ENCODE measurements at places on chromosomes 11 and 22. TPM values are rescaled to one million over a fixed set of nuclear protein-coding genes. Genes with fewer than 3 reads are reported as not detected.

- DNase-seq: peak; percentile 59
These were observed 32.6 kb downstream of the SHANK3 start for GRCh38 chr22:50705219-50705691.

DNA sequence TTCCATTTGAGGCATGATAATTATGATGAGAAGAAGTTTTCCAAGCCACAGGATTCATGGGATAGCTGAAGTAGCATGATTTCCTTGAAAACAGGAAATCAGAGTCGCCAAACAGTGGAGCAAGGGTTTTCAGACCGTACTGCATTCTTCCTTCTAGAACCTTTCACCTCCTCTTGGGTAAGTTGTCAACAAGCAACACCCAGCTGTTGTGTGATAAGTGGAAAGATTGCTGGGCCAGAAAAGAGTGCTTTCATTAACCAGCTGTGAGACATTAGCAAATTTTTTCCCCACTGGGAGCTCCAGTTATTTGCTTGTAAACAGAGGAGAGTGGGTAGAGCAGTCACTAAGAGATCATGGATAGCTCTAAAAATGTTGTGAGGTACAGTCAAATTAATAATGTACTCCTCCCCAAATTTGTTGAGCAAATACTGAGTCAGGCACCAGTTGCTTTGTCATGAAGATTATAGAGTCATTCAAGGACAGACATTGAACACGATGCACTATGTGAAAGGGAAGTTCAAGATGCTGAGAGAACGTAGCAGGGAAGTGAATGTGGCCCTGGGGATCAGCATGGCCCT, 11.7 kb upstream of the MPEG1 start:
- DNase-seq: no peak

GRCh38 chr11:128156486-128156885, 430.9 kb downstream of the ETS1 start:
- no peak for DNase-seq

- DNase-seq: peak; percentile 19
These were observed 9.5 kb downstream of the MAP4K2 start for GRCh38 chr11:64793271-64794160.

DNA sequence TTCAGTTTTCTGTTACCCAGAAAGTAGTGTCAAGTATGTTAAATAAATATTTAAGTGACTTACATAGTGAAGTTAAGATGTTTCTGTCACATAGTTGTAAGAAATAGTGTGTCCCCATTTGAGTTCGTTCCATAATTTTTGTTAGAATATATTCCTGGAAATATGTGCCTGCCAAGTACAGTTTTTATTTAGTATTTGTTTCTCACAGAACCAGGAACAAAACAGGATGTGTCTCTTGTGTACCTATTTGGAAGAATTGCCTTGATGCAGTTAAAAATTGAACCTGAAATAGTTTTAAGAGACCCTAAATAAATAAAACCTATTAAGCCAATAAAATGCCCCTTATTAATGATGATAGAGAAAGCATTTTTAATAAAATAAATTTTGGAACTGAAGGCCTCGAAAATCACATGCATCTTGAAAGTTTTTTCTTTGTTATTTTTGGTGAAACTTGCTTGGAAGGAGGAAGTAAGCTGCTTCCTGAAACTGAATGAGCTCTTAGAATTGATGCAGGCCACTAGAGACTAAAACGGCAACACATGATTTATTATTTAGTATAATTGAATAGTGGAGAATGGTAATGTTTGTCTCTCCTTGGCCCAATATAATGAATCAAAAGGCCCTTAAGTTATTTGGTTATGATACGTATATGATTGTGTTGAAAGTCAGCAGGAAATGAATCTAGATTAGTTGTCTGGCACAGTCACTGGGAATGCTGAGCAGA, 55.9 kb downstream of the SWAP70 start:
- DNase-seq: no peak

GRCh38 chr22:24506802-24507438, 11.8 kb downstream of the UPB1 start:
- DNase-seq: no peak

DNA sequence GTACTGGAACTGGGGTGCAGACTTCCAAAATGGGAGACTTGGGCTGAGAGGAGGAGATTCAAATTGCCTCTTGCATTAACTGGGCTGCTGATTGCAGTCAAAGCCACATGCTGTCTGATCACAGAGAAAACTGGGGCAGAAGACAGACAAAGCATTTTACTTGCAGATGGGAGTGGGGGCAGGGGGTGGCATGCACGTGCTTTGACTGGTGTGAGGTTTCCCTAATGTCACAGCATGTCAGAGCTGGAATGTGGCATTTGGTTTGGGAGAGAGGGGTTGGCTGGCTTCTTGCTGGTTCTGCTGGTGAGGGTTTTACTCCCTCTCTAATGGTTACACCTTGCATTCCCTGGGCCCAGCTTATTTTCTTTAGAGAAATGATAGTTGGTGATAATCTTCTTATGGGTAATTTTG, 2.9 kb downstream of the TUB start:
- peak; percentile 8 for DNase-seq

- no peak for DNase-seq
These were observed 5.0 kb downstream of the PDGFB start for GRCh38 chr22:39239561-39240423.

- DNase-seq: no peak
These were observed 2.7 kb downstream of the RNH1 start for GRCh38 chr11:504053-504993.

- peak; percentile 18 for DNase-seq
These were observed 16.4 kb upstream of the IL2RB start for GRCh38 chr22:37165940-37166674.

GRCh38 chr22:33166206-33166605, 108.0 kb upstream of the SYN3 start:
- no peak for DNase-seq

GRCh38 chr22:48254311-48254873, 1491.9 kb downstream of the TBC1D22A start:
- no peak for DNase-seq

GRCh38 chr22:27201741-27202140, 544.4 kb downstream of the MIAT start:
- no peak for DNase-seq

GRCh38 chr11:111204211-111204610, 41.3 kb upstream of the POU2AF2 start:
- no peak for DNase-seq

DNA sequence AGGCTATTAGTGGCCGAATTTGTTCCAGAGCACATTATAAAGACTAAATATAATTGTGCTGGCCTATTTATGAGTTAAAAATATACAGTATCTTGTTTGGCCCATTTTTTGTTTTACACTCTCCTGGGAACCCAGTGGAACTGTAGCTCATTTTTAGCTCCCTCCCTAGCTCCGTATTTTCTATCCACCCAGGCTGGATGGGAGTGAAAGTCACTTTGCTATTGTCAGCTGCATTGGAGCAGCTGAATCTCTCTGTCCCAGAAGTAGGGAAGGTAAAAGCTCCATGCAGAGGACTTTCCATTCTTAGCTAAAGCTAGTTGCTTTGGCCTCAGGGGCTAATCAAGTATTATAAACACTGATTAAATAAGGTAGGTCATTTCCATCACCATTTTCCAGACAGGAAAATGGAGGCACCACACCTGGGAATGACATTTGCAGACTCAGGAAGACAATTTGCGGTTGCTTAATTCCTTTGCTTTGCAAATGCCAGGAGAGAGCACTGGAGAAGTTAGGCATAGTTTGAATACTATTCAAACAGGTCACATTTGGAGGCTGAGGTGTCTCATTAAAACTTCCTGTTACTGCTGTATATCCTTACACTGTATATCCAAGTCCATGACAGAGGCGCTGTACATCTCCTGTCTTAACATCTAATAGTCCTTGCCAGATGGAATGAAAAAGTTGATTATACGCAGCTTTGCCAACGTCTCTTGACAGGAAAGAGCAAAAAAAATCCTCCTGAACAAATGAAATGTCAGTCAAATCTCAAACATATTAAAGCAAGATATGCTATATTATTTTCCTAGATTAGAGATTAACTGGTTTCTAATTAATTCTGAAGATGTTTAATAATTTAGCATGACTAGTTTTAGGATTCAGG, 338.1 kb upstream of the KIRREL3 start:
- DNase-seq: no peak

GRCh38 chr22:18905540-18906409, at the start of gene DGCR6:
Gene DGCR6 (plus strand): TSS chr22:18906320. CDS start chr22:18906375, 55 bp downstream.
- DNase-seq: no peak

DNA sequence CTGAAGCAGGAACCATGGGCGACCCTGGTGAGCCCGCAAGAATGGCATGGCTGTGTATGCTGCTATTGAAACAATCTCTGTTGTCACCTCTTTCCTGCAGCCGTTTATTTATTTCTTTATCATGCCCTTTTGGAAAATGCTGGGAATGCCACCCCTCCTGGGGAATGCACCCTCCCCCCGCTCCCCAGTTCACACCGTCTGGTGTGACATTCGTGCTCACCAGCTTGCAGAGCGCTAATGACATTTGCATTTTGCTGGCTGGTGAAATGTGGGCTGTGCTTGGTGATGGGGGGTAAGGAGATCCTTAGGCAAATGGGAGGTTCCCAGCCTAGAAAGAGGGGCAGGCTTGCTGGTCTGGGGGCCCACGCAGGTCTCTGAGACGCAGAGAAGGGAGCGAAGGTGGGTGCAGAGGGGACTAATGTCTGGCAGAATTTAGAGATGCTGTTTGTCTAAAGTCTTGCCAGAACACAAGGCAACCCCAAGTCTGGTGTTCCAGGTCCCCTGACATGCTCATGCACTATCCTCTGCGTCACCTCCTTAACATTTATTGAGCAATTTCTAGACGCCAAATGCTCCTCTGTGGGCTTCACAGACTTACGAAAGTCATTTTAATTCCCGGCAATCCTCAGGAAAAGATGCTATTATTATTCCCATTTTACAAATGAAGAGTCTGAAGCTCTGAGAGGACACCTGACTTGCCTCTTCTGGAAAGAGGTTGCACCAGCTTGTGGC, 91.7 kb downstream of the TP53I11 start:
- DNase-seq: no peak

GRCh38 chr11:15780837-15781236, 575.5 kb downstream of the SOX6 start:
- DNase-seq: no peak

DNA sequence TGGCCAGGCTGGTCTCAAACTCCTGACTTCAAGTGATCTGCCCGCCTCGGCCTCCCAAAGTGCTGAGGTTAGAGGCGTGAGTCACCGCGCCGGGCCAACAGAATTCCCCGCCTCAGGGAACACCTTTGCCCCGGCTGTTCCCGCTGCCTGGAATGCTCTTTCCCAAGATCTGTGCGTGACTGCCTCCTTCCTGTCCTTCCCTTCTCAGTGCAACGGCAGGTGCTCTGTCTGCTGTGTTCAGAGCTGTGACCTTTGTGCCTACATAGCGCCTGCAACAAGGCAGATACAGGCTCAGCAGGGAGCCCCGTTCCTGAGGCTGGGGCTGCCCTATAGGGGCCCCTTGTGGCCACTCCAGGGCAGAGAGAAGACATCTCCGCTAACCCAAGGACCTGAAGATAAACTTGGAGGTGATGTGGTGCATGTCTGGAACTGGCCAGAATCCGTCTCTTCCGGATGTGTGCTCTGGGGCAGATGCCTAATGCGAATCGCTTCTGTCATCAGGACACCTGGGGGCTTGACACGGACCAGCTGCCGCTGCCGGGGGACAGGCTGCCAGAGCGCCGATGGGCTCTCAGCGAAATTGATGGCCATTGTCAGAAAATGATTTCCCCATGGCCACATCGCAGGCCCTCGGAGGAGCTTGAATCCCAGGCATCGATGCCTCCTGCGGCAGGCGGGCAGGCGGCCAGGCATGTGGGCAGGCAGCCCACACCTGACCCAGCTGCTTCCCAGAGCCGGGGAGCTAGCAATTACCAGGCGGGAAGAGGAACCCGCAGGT, 43.5 kb upstream of the TCF20 start:
- DNase-seq: no peak

DNA sequence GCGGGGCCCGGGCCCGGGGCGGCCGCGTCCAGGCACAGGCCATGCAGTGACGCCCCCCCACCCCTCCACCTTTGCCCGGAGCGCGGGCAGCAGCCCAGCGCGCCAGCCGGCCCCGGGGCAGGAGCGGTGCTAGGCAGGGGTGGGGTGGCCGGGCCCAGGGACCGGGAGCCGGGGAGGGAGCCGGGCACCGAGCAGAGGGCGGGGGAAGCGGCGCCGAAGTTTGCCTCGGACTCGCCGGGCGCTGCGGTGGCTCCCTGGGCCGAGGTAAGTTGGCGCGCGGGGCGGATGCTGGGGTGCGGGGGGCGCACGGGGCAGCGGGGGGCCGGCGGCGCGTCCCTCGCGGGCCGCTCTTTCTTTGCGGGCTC, 332 bp downstream of the TEAD1 start:
- DNase-seq: no peak

- no peak for DNase-seq
These were observed 105.8 kb downstream of the DSCAML1 start for GRCh38 chr11:117691218-117691514.

GRCh38 chr11:75859614-75860013, 44.6 kb downstream of the UVRAG start:
- no peak for DNase-seq

- no peak for DNase-seq
These were observed 3.5 kb downstream of the CUL5 start for GRCh38 chr11:108012139-108012725.

DNA sequence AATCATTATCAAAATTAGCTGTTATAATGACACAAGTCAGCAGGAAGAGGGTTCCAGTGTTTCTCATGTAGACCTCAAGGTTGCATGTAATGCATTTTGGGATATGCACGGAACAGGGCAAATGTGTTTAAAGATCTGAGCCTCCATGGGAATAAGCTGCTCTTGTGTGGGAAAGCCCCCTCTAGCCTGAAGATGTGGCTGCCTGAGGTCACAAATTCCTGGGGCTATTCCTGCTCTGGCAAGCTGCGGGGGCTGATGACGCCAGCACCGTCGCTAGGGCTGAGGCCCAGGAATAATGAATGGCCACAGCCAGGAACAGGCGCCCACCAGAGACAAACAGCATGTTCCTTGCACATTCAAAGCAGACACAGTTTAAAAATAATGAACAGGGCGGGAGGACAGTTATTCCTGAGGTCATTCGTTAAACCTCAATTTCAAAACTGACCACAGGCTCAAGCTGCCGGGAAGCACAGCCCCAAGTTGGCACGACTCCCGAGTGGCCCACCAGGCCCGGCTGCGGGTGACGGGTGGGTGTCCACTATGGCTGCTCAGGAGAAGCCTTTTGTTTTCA, 11.7 kb downstream of the OSBPL5 start:
- DNase-seq: peak; percentile 81

GRCh38 chr11:22624742-22625447, 728 bp downstream of the FANCF start:
- peak; percentile 67 for DNase-seq

PNPLA5 gene
- not detected for total RNA-seq

C11orf97 gene
- not detected for total RNA-seq

ROBO4 gene
- 43.3 TPM for total RNA-seq

VPREB3 gene
- 0.53 TPM for total RNA-seq

TMEM191B gene
- not detected for total RNA-seq

OR10A2 gene
- total RNA-seq: not detected

CFAP68 gene
- total RNA-seq: 17.1 TPM

MMP1 gene
- 0.21 TPM for total RNA-seq

All from left cardiac atrium (tissue), 4 donors.